Activated T-cell treated with anti-CD3 and anti-CD28 coated beads for 48 hours (primary cell): ENCODE measurements at places on chromosomes 7 and 10.

DNA sequence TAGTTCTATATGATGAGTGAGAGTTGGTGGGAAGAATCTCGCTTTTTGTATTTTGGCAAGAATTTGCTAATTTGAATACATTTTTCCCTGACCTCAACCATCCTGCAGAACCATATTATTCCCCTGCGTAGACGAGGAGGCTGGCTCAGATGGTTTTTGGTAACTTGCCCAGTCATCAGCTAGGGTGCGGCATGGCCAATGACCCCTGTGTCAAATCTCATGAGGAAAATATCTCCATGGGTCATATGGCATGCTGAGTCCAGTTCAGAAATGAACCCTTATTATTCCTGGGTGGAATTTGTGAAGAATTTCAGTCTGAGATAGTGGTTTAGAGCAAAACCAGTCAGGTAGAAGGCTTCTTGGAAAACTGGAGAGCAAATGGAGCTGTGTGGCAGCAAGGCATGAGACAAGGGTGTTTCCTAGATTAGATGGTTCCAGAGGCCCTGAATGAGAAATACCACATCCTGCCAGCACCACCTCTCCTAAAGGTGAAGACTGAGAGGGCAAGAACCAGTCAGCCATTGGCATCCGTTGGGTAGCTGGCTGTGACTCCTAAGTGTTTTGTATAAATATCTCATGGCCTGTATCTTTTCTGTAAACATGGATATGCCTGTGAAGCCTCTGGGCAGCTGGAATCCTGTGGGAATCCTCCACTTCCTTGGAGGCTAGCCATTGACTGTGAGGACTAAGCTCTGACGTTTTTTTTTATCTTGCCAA is 5.8 kb upstream of the UPP1 start:
- no peak for DNase-seq

GRCh38 chr7:110311556-110311955 is 779.4 kb upstream of the LRRN3 start:
- no peak for DNase-seq

DNA sequence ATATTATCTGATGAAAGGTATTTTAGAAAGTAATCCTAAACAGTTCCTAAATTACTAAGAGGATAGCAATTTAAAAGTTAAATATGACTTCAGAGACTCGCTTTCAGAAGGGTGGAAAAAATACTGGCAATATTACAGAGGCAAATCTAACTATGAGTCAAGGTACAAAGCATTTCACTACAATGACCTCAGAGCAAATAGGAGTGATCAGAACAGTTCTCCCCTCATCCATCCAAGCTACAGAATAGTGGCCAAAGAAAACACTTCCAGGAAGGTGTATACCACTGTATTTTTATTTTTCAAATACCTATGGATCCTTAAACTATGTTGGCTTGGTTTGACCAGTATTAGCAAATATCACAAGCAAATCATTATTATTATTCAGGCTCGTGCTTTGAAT is 112.8 kb upstream of the ODAD2 start:
- DNase-seq = no peak

- DNase-seq = no peak
Measured at GRCh38 chr10:122779924-122780323, 65.7 kb downstream of the CUZD1 start.

DNA sequence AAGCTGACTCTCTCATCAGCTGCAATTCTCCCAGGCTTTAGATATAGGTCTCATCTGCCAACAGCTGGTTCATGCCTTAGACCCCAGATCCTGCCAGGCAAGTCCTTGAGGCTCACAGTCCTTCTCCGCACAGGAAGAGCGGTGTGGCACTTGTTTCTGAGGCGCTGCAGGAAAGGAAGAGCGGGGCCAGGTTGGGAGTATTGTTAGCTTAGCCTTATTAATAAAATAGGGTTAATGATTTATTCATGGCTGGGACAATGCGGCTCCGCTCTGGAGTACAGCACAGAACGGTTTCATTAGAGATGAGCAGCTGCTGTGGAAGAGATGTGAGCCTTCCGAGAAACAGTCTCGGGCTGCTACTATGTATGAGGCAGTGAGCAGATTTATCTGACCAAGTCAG is 78.1 kb downstream of the FZD1 start:
- DNase-seq = no peak

- DNase-seq = no peak
Measured at GRCh38 chr7:151633516-151633812, 113.8 kb upstream of the RHEB start.

DNA sequence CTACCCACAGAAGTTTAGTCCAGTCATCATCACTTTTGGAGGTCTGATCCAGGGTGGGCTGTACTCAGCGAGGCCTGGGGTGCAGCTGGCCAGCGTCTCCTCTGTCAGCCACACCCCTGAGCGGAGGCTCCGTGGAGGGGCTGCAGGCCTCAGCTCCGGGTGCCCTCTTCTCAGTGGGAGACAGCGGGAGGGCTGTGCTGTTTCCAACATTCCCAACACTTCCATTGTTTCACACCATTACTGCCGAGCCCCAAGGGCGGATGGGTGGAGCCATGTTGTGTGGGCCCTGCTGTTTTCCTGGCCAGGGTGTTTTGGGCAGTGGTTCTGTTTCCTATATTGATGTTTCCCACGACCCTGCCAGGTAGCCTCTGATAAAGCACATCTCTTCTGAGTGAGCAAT is 95.0 kb downstream of the MKI67 start:
- DNase-seq = no peak

- DNase-seq = no peak
Measured at GRCh38 chr7:37674531-37674930, 9.0 kb upstream of the GPR141 start.

GRCh38 chr7:136717910-136718557 is 150.4 kb upstream of the CHRM2 start:
- no peak for DNase-seq

- DNase-seq = no peak
Measured at GRCh38 chr10:8066124-8066523, 11.6 kb downstream of the GATA3 start.

- DNase-seq = no peak
Measured at GRCh38 chr10:62831346-62831745, 15.2 kb upstream of the EGR2 start.

- no peak for DNase-seq
Measured at GRCh38 chr7:129843365-129843898, 109.3 kb downstream of the UBE2H start.

DNA sequence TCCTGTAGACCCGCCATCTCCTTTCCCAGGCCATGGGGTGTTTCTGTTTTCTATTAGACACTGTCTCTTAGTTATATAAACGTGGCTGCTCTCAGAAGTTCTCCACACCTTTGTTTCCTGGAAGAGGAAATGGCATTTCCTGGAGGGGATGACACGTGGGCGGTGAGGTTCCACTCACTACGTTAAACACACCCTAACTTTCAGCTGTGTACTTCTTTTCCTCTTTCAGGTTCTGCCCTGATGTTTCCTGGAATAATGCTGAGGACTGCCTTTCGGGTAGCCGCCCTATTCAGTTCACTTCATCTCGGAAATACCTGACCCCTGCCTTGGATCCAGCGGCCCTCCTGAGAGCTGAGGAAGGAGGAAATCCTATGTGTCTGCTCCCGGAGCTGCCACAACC is 3.4 kb upstream of the PRKCQ start:
- peak; percentile 53 for DNase-seq

GRCh38 chr7:85011127-85011526 is 175.7 kb downstream of the SEMA3D start:
- DNase-seq = no peak

DNA sequence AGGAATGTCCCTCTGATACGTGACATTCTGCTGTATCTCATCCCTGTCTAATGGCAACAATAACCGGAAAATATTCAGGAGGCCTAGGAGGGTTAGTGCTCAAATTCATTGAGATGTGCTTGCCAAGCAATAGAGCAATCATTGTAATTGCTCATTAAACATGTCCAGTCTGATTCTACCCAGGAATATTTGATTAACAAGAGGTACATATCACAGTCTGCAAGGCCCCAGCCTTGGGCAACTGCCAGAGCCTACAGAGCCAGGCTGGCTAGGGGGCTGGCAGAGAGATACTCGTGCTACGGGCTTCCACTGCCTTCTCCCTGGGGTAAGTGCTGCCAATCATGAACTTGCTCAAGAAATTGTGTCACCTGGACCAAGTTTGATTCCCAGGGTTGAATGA is 99.1 kb downstream of the ALOX5 start:
- DNase-seq = no peak

GRCh38 chr7:76278540-76278939 is 23.9 kb upstream of the HSPB1 start:
- no peak for DNase-seq

DNA sequence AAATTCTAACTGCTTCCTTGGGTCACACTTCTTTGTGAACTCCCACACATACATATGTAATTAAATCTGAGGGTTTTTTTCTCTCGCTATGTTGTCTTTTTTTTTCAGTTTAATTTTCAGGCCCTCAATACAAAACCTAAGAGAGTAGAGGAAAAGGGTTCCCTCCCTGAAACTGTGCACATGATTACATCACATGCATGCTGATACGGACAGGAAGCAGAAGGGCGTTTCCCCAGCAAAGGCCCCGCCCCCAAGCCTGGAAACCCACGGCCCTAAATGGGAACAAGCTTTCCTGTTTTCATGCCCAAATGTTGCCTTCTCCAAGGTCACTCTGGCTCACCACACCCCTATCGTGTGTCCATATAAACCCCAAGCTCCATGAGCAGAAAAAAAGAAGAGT is 115.4 kb downstream of the TEX36 start:
- no peak for DNase-seq

- DNase-seq = no peak
Measured at GRCh38 chr10:13648425-13648824, 61.7 kb downstream of the PRPF18 start.

GRCh38 chr7:51606601-51607154 is 290.1 kb upstream of the COBL start:
- DNase-seq = no peak

DNA sequence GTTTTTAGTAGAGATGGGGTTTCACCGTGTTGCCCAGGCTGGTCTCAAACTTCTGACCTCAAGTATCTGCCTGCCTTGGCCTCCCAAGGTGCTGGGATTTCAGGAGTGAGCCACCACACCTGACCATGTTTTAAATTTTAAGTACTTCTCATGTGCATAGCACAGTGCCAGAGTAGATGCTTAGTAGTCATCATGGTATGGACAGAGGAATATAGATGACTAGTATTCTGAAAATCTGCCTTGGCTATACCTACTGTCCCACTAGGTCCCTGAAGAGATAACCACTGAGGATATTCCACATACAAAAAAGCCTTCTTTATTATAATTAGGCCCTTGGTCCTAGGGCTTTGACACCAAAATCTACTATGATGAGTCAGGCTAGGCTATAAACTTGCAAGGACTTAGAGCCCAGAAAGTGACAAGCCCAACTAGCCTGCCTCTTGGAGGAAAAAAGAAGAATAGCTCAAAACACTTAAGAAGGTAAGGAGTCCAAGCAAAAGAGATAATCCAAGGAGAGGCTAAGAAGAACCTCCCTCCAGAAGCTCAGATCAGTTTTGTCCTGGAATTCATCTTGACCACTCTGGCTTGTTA is 34.0 kb downstream of the LUC7L2 start:
- DNase-seq = no peak

DNA sequence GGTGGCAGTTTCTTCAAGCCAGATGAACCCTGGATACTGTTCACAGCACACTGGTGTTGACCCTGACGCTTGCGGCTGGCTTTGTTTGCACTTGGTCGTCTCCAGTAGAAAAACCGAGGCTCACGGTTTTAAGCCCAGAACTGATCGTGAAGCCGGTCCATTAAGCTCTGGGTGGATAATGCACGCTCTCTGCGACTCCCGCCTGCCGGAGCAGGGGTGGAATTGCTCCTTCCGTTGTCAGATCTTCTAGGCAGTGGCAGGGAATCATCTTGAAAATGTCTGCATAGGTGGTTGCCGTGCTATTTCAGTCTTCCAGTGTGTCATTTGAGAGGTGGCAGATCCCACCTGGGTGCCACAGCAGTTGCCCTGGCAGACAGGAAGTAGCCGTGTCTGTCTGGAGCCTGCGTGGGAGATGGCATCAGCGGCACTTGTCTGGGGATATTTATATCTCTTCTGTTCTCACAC is 35.9 kb upstream of the AP5Z1 start:
- no peak for DNase-seq

DNA sequence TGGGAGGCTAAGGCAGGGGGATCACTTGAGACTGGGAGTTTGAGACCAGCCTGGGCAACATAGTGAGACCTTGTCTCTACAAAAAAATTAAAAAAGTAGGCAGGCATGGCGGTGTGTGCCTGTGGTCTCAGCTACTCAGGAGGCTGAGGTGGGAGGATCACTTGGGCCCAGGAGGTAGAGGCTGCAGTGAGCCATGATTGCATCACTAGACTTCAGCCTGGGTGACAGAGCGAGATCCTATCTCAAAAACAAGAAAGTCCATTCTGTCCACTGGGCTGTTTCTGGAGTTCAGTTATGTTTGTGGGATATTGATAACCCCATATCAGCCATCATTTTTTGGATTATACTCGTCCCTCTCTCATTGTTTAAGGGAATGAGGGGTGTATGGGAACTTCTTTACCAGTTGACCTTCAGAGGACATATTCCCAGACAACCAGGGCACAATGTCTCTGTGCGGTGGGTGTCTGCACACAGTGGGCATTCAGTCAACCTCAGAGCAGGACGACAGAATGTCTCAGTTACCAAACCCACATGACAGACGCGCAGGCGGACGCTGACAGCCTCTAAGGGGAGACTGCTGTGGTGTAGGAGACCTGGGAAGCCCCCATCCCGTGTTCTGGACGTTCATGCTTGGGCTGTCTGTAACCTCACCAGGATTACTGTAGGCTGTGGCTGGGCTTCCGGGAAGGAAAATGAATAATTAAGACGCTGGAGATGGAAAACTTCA is 69.4 kb downstream of the CARD11 start:
- no peak for DNase-seq

DNA sequence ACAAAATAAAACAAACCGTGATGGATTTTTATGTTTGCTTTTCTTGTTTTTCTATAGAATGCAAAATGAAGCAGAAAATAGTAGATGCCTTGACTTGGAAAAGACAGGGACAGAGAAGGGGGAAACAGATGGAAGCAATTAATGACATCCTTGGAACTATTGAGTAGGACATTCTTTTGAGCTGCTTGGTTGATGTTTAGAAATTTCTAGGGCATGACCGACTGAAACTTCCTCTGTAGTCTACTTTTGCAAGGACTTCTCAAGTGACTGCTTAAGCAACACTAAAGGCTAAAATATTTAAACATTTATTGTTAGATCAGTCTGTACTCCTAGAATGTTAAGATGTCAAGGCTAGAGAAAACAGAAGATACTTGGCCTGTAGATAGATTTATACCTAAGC is 49.4 kb downstream of the VCL start:
- DNase-seq = no peak

DNA sequence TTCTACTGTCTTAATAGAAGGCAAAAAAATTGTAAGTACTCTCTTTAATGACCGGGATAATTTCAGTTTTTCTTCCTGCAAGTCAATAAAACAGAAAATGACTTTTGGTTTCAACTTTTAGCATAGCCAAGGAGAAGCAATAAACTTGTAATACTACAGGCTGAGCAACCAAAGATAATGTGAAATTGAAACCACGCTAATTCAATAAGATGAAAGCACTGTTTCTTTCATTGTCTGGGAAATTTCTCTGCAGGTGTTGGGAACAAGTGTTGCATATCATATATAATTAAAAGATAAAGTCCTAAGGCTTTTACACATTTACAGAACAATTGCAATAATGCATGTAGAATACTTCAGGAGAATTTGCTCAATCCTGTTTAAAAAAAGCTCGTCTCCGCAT is 462.3 kb downstream of the PAXIP1 start:
- DNase-seq = no peak

GRCh38 chr7:94314413-94315410 is 80.0 kb upstream of the COL1A2 start:
- no peak for DNase-seq

- DNase-seq = no peak
Measured at GRCh38 chr10:127762925-127763324, 25.9 kb downstream of the FOXI2 start.

GRCh38 chr10:118626953-118627352 is 31.5 kb upstream of the PRLHR start:
- DNase-seq = no peak
